ENCODE measurements at places on chromosomes 6 and 20. TPM values are rescaled to one million over a fixed set of nuclear protein-coding genes. Genes with fewer than 3 reads are reported as not detected.

FABP7 gene
- not detected for total RNA-seq

UFL1 gene
- total RNA-seq = 31.0 TPM

NFKBIE gene
- total RNA-seq = 1.3 TPM

DNA sequence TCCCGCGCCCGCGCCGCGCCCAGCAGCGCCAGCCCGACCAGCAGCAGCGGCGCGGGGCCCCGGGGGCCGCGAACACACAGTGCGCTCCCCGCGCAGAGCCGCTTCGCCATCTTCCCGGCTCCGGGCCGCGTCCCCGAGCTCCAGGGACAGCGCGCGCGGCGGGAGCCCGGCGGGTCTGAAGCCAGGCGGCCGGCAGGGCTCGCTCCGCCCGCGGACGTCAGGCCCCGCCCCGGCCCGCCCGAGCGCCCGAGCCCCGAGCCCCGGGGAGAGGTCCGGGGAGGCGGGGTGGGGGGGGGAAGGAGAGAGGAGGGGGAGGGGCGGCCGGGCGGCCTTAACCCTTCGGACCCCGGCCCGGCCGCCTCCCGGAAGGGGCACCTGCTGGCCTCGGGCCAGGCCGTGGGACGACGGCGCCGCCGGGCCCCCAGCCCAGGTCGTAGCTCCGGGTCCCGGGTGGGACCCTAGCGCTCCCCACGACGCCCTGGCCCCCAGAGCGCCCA is at the start of gene LAMA5:
Gene LAMA5, minus strand, starts transcription at position 177 of the 497 bp plus-strand sequence. Its CDS starts 67 bp downstream, at position 110.
- no peak for DNase-seq

- DNase-seq = no peak
These were observed 166.8 kb upstream of the PREP start for GRCh38 chr6:105569706-105570105.

- DNase-seq = no peak
These were observed 6.8 kb downstream of the NFATC2 start for GRCh38 chr20:51535674-51536073.

- DNase-seq = no peak
These were observed 187.6 kb downstream of the DTNBP1 start for GRCh38 chr6:15475261-15475660.

GRCh38 chr6:37889051-37889450 is 69.5 kb downstream of the ZFAND3 start:
- no peak for DNase-seq

All from uterus (tissue), 4 donors.